ENCODE measurements at places on chromosomes 3 and 15.

DNA sequence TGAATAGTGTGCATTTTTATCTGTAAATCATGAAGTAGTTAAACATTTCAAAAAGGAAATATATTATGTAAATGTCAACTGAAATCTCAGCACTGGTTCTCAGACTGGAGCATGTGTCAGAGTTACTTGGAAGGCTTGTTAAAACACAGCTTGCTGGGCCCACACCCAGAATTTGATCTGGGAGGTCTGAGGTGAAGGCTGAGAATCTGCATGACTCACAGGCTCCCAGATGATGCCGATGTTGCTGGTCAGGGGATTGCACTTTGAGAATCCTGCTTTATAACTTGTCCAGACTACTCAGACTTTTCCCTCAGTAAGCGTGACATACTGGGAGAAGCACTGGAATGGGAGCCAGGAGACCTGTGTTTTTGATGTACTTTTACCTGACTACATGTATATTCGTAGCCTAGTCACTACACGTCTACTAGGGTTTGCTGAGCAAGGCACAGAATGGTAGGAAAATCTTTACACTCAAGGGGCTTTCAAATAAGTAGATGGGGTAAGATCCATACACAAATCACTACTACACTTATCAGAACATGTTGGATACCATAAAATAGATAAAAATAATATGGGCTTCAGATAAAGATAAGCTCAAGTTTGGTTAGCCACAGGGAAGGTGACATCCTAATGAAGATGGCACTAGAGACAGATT lies 77.1 kb upstream of the MEX3B start:
- DNase-seq = no peak

- DNase-seq = peak; percentile 91
These were observed 292.1 kb downstream of the LPP start for GRCh38 chr3:188446014-188446413.

GRCh38 chr15:64891561-64891960 lies 20.1 kb upstream of the ANKDD1A start:
- DNase-seq = no peak

DNA sequence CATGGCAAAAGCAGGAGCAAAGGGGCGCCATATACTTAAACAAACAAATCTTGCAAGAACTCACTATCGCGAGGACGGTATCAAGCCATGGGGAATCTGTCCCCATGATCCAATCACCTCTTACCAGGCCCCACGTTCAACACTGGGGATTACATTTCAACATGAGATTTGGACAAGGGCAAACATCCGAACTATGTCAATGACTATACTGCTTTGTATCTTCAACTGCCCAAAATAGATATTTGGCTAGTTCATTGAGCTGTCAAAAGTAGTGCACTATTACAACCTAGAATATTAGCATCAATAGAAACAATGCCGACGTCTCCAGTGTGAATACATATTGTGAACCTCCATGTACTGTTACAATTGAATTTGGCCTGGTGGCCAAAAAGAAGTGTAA lies 760.4 kb downstream of the MCTP2 start:
- DNase-seq = no peak

- DNase-seq = no peak
These were observed 32.3 kb upstream of the ZCWPW2 start for GRCh38 chr3:28316226-28316625.

DNA sequence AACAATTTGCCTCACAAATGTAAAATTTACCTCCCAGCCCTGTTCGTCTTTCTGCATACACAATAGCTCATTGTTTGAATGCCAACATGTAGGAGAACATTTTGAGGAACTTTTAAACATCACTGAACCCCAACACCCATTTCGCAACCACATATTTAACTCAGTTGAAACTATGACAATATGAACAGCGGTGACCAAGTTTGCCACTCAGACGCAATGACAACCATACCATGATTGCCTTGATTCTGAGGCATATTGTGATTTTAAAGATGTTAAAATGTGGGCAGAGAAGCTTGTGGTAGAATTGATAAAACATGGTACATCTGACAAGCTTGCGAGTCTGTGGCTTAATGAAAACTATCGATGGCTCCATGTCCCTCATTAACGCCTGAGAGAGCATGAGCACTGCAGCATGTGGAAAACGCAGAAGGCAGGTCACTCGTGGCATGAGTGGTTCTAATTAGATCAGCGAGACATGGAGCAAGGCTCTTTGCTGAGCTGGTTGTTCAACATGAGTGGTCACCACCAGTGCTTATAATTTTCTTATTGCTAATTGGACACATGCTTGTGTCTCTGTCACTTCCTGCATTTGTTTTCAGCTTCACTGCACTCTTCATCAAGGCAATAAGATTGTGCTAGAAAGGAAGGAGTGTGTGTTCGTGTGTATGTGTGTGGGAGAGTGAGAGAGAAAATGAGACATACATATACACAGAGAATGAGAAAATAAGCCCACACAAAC lies 116.8 kb downstream of the CHST2 start:
- DNase-seq = no peak

- no peak for DNase-seq
These were observed 299 bp downstream of the TYRO3 start for GRCh38 chr15:41559239-41559782.

GRCh38 chr3:119973018-119973646 lies 121.1 kb downstream of the GSK3B start:
- DNase-seq = no peak

GRCh38 chr3:73734211-73735089 lies 109.7 kb upstream of the PDZRN3 start:
- no peak for DNase-seq

- no peak for DNase-seq
These were observed 95.4 kb downstream of the ISL2 start for GRCh38 chr15:76431971-76432370.

DNA sequence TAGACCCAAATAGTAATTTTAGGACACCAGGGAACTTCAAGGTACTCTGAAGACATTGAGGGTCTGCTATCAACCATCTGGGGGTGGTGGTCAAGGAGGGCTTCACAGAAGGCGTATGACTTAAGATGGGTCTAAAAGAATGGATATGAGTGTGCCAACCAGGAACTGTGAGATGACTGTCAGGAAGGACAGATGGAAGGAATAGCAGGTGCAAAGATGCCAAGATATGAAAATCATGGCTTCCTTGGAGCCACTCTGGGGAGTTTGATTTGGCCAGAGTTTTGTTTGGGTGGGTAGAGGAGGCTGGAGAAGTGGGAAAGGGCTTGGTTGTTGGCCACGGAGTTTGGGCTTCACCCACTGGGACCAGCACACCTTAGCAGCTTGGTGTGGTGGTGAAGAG lies 21.2 kb downstream of the CDCP1 start:
- no peak for DNase-seq

DNA sequence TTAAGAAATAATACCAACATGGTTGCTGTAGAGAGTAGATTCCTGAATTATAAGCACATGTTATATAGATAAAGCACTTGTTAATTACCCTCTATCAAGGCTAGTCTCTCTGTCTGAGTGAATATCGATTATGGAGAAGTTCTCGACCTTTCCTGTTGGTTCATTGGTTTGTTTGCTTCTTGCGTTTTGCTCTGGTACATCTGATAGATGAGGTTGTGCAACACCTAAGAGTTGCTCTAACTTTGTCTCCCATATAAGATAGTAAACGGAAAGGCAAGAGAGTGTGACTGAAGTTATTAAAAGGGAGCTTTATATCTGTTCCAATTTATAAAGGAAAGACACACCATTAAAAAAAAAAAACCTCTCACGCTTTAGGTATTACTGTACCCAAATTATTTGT lies 69.0 kb downstream of the PYDC2 start:
- DNase-seq = no peak

DNA sequence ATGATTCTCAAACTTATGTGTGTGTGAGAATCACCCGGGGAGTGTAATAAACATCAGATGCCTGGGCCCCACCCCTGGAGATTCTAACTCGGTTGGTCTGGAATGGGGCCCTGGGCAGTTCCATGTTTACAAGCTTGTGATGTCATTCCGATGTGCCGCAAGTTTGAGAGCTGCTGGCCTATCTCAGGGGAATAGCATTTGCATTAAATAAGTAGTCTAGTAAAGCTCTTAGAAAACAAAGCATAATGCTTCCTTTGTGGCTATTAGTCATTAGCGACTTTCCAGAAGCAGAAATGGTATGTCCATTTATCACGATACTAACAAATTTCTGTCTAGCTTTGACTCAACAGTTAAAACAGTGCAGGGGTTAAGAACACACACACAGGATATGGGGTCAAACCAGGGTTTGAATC lies 20.9 kb downstream of the PGBD4 start:
- DNase-seq = no peak

GRCh38 chr3:33879540-33879939 lies 81.1 kb downstream of the PDCD6IP start:
- DNase-seq = peak; percentile 55

DNA sequence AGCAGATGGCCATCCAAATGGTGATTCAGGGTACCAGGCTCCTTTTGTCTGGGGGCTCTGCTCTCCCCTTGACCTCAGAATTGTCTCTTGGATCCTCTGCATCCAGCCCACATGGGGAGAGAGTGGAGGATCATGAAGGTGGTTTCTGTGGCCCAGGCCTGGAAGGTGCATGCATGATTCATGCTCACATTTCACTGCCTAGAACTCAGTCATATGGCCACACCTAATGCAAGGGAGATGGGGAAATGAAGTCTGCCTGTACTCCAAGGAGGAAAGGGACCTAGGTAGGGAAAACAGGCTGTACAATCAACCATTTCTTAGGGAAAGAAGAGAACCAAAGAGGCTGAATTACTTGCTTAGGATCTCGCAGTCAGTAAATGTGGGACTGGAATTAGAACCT lies 15.1 kb downstream of the HRG start:
- no peak for DNase-seq

GRCh38 chr3:178536211-178537079 lies at the start of gene KCNMB2:
Gene KCNMB2, plus strand, starts transcription at chr3:178536436.
- peak; percentile 30 for DNase-seq

GRCh38 chr3:119236756-119237155 lies 3.9 kb downstream of the B4GALT4 start:
- DNase-seq = no peak

Measured in DMS79 treated with DMSO at 0.1 percent for 48 hours (cell line).